ENCODE measurements at places on chromosomes 2 and 18.

DNA sequence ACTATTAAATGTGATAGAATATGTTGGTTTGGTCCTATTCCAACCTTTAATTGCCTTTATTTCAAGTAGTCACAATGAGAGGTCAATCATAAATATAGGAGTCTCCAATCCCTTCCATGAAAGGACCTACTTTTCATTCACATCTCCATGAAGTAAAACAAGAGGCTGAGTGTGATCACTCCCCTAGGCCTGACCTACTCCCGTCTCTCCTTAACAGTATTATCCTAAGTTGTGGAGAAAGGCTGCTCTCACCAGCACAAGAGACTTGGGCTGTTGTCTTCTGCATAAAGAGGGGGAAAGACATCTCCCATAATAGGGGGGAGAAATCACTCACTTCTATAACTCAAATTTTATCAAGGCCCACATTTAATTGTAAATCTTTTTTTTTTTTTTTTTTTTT, 105.4 kb downstream of the SOS1 start:
- DNase-seq: no peak

- no peak for DNase-seq
These were observed 74.0 kb downstream of the AGAP1 start for GRCh38 chr2:235567842-235568241.

GRCh38 chr18:2406544-2406943, 164.8 kb downstream of the METTL4 start:
- no peak for DNase-seq

GRCh38 chr2:106944215-106944614, 58.2 kb upstream of the ST6GAL2 start:
- no peak for DNase-seq

DNA sequence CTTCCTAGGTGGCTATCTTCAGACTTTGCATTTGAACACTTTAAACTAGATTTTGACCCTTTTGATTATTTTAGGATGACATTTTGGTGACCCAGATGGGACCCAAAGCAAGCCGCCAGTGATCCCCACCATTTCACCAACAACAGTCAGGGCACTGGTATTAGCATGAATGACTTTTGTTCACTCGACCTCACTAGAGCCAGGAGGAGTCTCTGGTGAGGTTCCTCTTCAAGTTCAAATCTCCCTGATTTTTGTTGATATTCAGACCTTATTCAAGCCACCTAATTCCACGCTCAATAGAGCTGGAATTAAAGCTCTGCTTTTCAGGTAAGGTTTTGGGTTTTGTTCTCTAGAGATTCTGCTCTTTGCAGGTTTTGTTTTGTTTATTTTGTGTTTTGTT, 202.3 kb downstream of the MREG start:
- DNase-seq: no peak

DNA sequence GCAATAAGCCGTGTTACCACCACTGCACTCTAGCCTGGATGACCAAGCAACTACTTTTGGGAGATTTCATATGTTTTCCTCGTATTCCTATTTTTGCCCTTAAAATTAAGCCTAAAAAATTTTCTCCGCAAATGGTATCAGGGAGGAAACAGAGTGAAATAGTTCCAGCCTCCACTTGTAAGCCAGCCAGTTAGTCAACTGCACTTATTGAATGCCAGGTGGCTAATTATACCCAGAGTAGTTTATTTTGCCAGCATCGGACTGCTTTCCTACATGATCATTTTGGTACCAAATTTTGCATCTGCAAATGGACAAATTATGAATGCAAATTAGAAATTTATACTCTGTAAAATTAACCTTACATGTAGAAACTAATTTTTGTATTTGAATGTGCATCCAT, 90.2 kb upstream of the ARHGAP28 start:
- no peak for DNase-seq

- no peak for DNase-seq
These were observed 61.4 kb downstream of the CPS1 start for GRCh38 chr2:210617732-210618330.

GRCh38 chr18:10562773-10563160, 36.9 kb downstream of the NAPG start:
- DNase-seq: no peak

DNA sequence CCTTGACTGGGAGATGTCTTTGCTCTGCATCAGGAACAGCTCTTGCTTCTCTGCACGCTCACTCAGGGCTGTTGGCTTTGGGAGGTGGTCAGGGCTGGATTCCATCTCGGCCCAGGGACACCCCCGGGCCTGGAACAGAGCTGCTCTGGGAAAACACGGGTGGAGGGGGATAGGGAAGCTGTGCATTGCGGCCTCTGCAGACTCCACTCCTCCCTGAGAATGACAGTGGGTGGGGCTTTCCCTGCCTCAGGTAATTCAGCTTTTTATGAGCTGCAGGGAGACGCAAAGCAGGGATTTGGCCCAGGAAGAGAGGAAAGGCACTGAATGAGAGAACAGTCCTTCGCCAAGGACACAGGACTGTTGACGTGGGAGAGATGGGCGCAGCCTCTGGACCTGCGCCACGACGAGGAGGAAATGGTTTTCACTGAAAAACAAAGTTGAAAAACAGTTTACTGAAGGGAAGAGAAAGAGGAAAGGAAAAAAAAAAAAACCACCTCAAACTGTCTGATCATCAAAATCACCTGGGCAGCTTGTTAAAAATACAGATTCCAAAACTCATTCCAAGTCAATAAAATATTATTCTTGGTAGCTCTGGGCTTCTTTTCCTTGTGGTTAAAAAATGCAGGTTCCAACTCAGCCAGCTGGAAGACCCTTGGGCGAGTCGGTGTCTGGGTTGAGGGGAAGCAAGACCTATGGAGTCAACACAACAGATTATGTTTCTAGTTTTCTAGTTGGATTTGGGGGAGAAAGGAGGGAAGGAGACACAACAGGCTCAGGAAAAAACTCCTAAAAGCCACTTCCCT, 194.0 kb downstream of the ZFP36L2 start:
- DNase-seq: no peak

- DNase-seq: peak; percentile 99
These were observed at the start of gene IFT172 for GRCh38 chr2:27489498-27490397. IFT172 (minus strand) TSS chr2:27489743; CDS start chr2:27489653, 90 bp downstream.

- DNase-seq: peak; percentile 61
These were observed 16.3 kb downstream of the FOSL2 start for GRCh38 chr2:28408764-28409599.

GRCh38 chr2:3198119-3198518, 179.5 kb downstream of the EIPR1 start:
- DNase-seq: no peak

DNA sequence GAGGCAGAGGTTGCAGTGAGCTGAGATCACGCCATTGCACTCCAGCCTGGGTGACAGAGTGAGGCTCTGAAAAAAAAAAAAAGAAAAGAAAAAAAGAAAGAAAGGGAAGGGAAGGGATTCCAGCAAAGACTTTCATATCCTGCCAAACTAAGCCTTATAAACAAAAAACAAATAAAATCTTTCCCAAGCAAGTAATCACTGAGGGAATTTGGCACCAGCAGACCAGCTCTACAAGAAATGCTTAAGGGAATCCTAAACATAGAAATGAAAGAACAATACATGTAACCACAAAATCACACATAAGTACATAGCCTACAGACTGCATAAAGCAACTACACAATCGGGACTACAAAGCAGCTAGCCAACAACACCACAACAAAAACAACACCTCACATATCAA, 79.1 kb downstream of the TRABD2A start:
- DNase-seq: no peak

DNA sequence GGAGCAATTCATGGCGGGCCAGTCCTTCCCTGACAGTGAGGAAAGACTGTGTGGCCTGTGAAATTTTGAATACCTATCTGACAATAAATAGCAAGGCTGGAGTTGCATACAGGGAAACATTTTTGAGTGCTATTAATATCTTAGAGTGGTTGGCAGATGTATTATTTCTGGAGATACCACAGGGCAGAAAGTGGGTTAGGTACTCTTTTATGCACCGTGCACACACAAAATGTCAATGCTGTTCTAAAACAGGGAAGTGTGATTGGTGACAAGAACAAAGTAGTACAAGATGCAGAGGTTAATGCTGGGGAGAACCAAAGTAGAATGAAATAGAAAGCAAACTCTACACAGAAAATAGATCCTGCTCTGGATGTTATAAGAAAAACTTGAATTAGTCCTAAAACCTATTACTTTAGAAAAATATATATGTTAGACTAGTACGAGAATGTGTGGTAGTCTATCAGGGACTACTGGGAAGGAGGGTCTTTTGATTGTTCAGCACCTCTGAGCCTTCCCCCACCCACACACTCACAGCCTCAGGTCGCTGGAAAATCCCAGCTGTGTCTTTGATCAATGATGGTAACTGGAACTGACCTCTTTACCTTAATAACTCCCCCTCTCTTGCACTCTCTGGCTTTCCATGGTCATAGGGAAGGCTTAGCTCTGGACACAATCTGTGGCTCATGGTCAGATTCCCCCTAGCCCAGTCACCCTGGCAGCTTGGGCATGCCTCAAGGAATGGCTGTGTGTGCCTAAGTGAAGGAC, 58.2 kb downstream of the SERPINB8 start:
- DNase-seq: no peak

GRCh38 chr18:48860269-48861180, 90.2 kb downstream of the SMAD7 start:
- no peak for DNase-seq

GRCh38 chr2:190313880-190314279, 5.7 kb downstream of the HIBCH start:
- no peak for DNase-seq

GRCh38 chr2:14565666-14566065, 66.9 kb upstream of the LRATD1 start:
- no peak for DNase-seq

GRCh38 chr2:3446381-3446780, 66.9 kb downstream of the TRAPPC12 start:
- no peak for DNase-seq

- DNase-seq: no peak
These were observed 89.5 kb downstream of the COL6A3 start for GRCh38 chr2:237324405-237324831.

DNA sequence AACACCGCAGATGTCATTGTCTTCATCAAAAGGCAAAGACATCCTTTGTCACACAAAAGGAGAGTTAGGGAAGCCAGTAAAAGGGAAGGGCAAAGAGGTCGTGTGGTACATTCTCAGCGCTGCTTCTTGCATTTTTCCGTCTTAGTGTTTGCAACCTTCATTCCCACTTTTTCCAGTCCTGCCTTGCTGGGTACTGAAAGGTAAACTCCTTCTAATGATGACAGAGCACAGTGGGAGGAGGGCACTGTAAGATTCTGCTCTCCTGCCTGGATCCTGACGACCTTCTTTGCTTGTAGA, 424.3 kb upstream of the MEX3C start:
- DNase-seq: no peak

DNA sequence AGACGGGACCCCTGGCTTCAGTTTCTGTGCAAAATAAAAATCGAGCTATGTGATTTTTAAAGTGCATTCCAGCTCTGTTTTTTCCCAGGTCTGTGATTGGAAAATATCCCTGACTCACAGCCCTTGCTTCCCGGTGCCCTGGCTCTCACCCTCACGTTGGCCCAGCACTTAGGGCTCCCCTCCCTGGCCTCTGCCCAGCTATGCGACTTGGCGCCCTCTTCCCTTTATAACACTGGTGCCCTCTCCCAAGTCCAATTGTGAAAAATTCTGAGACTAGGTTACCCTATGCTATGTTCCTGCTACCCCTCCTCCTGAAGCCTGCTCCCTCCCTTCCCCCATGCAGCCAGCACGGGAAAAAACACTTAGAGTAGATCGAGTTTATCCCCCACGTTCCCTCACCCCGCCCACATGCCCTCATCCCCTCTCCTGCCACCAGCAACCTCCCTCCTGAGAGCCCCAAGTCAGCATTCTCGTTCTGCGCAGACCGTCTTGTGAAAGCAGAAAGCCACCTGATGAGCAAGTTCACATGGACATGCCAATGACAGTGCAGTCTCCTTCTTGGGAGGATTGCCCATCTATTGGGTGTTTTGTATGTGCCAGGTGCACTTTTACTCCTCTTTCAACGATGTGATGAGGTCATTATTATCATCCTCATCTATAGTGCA, 228.8 kb downstream of the VAPA start:
- no peak for DNase-seq

DNA sequence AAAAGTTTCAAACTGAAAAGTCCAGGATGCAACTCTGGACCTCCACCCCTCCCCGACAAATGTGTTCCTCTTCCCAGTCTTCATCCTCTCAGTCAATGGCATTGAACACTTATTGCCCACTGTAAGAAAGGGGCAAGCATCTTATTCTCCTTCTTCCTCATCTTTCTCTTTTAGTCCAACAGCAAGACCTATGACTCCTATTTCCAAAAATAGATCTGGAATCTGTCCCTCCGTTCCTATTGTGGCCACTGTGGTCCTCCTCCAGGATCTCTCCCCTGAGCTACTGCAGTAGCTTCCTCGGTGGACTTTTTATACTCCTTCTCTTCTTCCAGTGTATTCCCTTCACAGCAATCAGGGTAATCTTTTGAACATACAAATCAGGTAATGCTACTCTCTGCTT, 28.0 kb upstream of the ARHGAP25 start:
- DNase-seq: no peak

GRCh38 chr2:74168739-74169138, 9.9 kb downstream of the MOB1A start:
- no peak for DNase-seq

DNA sequence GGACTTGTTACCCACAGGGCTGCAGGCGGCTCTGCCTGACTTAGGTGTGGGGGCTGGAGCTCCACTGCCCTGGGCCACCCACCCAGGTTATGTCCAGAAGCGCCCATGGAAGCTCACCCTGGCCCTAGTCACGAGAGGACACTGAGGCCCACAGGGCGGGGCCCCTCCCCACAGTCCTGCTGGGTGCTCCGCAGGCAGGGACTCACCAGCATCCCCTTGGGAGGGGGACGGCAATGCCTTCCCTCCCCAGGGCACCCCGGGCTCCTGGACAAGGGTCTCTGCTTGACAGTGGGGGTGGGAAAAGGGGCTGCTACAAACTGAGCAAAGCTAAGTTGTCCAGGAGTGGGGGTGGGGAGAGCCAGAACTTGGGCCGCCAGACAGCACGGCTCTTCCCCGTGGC, 60.5 kb downstream of the AQP12A start:
- no peak for DNase-seq

- no peak for DNase-seq
These were observed 67.1 kb downstream of the ABCG8 start for GRCh38 chr2:43905871-43906270.

DNA sequence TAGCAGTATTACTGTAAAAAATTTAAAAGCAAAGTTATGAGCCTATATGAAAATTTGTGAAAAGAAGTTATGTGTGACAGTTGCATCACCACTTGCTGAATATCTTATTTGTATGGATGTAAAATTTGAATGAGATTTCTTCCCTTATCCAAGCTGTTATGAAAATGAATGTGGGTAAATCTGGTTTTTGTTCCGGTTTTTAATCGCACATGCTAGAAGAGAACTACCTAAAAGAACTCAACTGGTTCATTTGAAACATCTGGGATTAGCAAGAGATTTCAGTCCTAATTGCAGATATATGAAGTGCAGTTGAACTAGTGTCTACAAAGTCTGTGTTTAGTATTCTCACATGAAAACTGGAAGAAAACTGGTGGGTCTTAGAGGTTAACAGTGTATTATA, 467.1 kb upstream of the SPHKAP start:
- DNase-seq: no peak

DNA sequence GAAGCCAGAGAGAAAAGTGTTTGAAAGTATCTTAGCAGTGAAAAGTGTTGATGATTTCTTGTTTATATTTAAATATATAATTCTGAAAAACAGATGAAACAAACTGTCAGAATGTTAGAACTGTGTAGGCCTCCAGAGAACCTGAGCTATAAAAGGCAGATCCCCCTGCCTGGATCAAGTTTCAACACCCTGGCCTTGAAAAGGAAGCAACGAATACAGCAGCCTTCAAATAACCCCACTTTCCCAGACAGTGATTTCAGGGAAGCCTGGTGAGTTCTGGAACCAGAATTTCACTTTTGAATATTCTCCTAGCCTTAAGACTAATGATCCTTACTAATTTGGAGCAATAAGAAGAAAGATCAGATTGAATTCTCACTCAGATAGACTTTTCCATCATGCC, 13.3 kb upstream of the TRIM43 start:
- no peak for DNase-seq

Measured in stimulated activated CD4-positive, alpha-beta T cell treated with anti-CD3 and anti-CD28 coated beads, Interleukin-2, amount 100 ng/mL, for 4 hours (primary cell).